C1 segment of cervical spinal cord (tissue), 14 donors: ENCODE measurements at places on chromosomes 4 and X.

GRCh38 chr4:84937381-84937977 is 29.0 kb downstream of the WDFY3 start:
- no peak for DNase-seq

GRCh38 chr4:41346306-41347061 is 89.8 kb downstream of the UCHL1 start:
- no peak for DNase-seq

- DNase-seq: no peak
These were observed 17.2 kb downstream of the MID2 start for GRCh38 chrX:107842715-107843400.

GRCh38 chr4:149708513-149709130 is 107.0 kb downstream of the IQCM start:
- no peak for DNase-seq

GRCh38 chr4:86432559-86433134 is 72.8 kb upstream of the MAPK10 start:
- DNase-seq: no peak

- DNase-seq: no peak
These were observed 19.1 kb downstream of the C4orf17 start for GRCh38 chr4:99529956-99530355.

DNA sequence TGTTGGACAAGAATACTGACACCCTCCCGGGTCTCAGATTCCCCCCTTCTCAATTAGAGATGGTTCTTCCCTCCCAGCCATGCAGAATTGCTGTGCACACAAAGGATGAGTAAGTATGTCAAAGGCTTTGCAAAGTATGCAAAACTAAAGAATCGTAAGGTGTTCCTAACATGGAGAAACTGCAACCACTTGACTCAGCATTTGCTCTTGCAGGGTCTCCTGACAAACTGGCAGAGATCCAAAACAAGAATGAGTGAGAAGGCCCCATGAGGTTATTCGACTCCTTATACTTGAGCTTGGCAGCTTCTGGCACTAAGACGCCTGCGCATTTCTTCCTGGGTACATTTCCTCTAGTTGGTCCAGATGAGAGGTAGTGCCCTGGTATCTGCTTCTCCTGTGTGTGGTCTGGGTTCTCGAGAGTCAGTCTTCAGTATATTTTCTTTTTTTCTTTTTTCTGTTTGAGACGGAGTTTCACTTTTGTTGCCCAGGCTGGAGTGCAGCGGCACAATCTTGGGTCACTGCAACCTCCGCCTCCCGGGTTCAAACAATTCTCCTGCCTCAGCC is 8.2 kb downstream of the FAM184B start:
- DNase-seq: no peak

DNA sequence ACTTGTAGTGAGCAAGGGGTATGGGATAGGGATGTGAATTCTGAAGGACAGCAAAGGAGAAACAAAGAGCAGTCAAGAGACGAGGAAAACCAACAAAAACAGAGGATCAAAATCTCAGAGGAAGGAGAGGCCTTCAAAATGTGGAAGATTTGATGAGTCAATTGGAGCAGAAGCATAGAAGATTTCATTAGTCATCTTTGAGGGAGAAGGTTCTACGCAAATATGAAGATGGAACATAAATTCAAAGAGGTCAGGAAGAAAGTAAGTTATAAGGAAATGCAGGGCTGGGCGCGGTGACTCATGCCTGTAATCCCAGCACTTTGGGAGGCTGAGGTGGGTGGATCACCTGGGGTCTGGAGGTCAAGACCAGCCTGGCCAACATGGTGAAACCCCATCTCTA is 35.4 kb downstream of the MID2 start:
- DNase-seq: no peak

GRCh38 chr4:184215709-184216328 is 1.9 kb downstream of the ENPP6 start:
- no peak for DNase-seq

DNA sequence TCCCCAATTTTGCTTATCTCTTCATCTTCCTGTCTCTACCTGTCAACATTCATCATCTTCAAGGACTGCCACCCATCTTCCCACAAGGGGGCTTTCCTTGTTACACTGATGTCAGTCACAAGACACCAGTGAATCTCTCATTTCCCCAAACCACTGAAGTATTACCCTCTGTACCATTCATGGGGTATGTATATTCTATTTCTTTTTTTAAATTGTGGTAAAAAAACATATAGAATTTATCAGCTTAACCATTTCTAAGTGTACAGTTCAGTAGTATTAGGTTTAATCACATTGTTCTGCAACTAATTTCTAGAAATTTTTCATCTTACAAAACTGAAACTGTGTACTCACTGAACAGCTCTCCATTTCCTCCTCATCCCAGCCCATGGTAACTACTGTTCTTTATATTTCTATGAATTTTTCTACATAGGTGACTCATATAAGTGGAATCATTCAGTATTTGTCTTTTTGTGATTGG is 98.6 kb downstream of the LARP7 start:
- DNase-seq: no peak

GRCh38 chr4:87026800-87027495 is 92.1 kb downstream of the AFF1 start:
- DNase-seq: no peak

DNA sequence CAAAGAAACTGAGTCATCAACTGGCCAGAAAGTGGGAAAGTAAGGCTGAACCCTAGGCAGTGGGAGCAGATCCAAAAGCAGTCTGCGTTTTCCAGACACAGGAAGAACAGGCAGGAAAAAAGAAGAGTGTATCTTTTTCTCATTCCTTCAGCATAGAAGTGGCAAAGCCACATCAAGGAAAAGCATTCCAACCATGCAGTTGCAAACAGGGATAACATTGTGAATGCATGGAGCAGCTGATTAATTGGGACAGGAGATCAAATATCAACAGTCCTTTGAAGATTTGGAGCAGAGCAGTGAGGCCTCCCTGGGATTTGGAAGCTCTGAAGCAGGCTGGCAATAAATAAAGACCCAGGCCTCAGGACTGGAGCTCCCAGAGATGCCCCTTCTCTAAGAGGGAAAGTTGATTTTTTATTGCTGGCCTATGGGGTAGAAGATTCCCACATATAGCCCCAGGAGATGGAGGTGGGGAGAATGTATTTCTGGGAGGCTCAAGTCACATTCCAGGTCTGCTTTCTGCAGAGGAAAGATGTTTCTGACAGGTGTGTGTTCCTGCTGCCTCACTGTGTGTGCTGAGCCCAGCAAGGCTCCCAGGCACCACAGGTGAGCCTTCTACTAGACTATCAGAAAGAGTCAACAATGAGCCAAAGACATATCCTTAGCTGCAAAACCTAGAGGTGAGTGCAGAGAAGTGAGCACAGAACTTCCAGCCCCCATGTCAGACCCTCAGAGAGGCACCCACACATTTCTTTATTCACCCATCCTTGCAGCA is 222.5 kb downstream of the RAB28 start:
- no peak for DNase-seq

- peak; percentile 14 for DNase-seq
These were observed 403 bp upstream of the LGI2 start for GRCh38 chr4:25031077-25031621.

DNA sequence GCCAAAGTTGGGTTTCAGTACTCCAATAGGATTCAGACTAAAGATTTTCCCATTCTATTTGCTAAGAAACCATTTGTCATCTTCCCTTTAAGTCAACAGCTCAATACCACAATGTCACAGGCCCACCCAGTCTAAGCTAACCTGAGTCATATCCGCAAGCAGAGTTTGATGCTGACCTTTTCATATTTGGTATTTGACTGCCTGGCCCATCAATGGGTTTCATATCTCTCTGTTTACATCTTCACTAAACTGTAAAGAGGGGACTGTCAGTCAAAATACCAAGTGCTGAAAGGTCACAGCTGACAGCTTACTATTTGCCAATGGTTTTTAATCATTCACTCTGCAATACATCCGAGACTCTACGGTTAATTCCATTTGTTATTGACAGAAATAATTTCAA is 707.5 kb upstream of the ACTRT1 start:
- no peak for DNase-seq

- DNase-seq: no peak
These were observed 114.2 kb upstream of the TBC1D9 start for GRCh38 chr4:140870427-140870826.

- no peak for DNase-seq
These were observed 37.3 kb upstream of the RASL11B start for GRCh38 chr4:52824603-52825459.

GRCh38 chrX:101230636-101231035 is 11.1 kb downstream of the DRP2 start:
- no peak for DNase-seq

GRCh38 chr4:16082041-16082425 is 1.8 kb downstream of the PROM1 start:
- DNase-seq: no peak

DNA sequence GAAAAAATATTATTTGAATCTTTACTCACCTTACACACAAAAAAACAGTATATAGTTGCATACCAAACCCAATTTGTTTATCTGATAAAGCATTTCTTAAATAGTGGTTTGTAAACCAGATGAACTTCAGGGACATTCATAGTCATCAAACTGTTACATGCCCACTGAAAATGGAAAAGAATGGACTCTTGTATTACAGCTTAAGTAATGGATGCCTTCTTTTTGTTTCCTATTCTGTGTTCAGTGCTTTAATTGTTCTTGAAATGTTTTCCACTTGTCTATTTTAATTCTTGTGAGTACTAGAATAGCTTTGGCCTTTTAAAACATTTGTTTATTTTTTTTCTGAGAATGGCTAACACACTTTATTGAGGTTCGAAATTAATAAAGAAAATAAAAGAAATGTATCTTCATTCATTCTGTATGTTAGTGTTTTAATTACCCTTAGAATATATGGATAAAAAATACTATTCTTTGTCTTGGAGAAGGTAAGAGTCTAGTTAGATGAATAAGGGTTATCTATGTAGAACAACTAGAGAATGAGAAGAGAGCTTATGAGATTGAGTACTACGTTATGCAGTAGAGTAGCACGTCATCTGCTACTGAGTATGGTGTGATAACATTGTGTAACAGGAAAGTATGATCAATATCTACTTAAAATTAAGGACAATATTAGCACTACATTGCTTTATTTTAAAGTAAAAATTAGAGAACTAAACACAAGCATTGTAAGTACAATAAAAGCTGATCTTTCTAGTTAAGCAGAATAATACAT is 9.9 kb downstream of the CPEB2 start:
- no peak for DNase-seq
